ENCODE measurements at places on chromosomes 1 and 21. TPM values are rescaled to one million over a fixed set of nuclear protein-coding genes. Genes with fewer than 3 reads are reported as not detected.

Gene MYOC
- not detected for total RNA-seq

Gene RXRG
- not detected for total RNA-seq

Gene KRTAP19-3
- total RNA-seq: not detected

Gene IL20
- not detected for total RNA-seq

Gene TRIM17
- total RNA-seq: 2.2 TPM

Gene DENND4B
- total RNA-seq: 11.1 TPM

Data from tracheal epithelial cell (primary cell).